ENCODE measurements at places on chromosomes 12 and 14.

GRCh38 chr14:68786491-68787091 is 6.3 kb downstream of the ZFP36L1 start:
- DNase-seq: no peak

GRCh38 chr12:104827587-104827986 is 130.5 kb downstream of the SLC41A2 start:
- DNase-seq: no peak

GRCh38 chr14:22432348-22432976 is 156.6 kb downstream of the DAD1 start:
- DNase-seq: no peak

DNA sequence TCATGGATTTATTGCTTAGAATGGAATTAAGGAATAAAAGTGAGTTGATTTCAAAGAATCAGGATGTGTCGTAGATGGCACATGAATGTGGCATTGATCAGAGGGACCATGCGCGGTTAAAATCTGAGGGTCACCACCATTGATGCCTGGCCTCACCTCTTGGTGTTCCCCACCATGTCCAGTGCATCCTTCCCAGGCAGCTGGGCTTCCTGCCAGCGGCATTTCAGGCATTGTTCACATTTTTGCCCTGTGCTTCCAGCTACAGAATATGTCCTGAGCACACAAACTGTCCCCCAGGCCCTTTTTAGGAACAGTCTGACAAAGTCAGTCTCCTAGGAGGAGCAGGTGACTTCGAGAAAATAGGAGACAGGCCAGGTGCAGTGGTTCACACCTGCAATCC is 42.0 kb upstream of the TSPAN9 start:
- no peak for DNase-seq

DNA sequence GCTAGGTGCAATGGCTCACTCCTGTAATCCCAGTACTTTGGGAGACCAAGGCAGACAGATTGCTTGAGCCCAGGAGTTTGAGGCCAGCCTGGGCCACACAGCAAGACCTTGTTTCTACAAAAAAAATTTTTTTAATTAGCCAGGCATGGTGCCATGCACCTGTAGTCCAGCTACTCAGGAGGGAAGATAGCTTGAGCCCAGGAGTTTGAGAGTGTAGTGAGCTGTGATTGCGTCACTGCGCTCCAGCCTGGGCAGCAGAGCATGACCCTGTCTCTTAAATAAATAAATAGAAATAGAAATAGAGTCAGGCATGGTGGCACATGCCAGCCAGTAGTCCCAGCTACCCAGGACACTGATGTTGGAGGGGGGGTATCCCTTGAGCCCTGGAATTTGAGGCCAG is 36.7 kb upstream of the CLIP1 start:
- DNase-seq: no peak

DNA sequence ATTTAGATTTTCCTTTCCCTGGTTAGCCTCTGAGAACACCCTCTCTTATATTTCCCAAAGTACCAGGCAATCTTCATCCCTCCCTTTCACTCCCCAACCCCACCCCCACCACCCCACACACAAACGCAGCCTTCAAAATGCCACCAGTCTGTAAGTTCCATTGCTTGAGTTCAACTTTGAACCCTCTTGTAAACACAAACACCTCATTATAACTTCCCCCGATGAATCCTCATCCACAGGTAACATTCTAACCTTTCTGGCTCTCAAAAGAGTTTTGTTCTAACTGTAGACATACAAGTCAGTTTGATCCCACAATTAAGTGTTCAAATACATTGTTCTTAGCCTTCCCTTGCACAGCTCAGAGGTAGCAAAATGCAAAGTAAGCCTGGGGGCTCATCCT is 199.4 kb upstream of the FOXN3 start:
- DNase-seq: no peak

GRCh38 chr14:39492267-39492666 is 60.0 kb upstream of the FBXO33 start:
- no peak for DNase-seq

- DNase-seq: no peak
These were observed 180.9 kb upstream of the PDE3A start for GRCh38 chr12:20187456-20187855.

DNA sequence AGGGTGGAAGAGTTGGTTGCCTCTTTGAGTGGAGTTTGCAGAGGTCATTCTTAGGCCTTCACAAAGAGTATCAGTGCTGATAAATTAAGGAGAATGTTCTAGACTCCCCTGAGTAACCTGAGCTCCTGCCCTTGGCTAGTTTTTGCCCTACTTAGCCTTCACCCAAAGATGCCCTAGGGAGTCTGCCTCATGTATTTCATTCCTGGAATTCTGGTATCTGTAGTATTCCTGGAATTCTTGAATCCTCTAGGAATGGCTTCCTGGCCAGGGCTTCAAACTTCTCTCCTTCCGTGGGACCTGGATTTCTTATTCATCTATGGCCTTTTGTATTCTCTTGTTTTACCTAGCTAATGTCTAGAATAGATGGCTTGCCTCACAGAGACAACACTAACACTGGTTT is 701.1 kb downstream of the NOVA1 start:
- no peak for DNase-seq

DNA sequence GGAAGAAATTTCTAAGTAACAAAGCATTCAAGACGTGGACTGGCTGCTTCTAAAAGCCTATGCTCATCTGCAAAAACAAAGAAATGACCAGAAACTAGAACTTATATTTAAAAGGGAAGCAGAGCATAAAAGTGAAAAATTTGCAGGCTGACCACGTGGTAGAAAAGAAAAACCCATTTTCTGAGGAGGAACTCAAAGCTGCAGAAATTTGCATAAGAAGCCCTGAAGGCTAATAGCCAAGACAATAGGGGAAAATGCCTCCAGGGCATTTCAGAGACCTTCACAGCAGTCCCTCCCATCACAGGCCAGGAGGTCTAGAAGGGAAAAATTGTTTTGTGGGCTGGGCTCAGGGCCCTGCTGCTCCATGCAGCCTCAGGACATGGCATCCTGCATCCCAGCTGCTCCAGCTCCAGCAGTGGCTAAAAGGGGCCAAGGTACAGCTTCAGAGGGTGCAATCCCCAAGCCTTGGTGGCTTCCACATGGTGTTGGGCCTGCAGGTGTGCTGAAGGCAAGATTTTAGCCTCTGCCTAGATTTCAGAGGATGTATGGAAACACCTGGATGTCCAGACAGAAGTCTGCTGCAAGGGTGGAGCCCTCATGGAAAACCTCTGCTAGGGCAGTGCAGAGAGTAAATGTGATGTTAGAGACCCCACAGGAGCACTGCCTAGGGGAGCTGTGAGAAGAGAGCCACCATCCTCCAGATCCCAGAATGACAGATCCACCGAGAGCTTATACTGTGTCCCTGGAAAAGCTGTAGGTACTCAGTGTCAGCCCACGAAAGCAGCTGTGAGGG is 55.5 kb downstream of the CHGA start:
- DNase-seq: no peak

DNA sequence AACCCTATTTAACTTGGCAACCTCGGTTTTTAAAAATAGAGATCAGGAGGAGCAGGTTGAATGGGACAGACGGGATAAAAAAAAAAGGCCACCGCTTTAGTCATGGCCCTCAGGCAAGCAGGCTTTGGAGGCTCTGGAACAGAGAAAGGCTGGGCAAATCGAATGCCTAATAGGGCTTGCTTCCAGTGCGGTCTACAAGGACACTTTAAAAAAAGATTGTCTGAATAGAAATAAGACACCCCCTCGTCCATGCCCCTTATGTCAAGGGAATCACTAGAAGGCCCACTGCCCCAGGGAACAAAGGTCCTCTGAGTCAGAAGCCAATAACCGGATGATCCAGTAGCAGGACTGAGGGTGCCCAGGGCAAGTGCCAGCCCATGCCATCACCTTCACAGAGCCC is 265.8 kb downstream of the CPNE8 start:
- no peak for DNase-seq

DNA sequence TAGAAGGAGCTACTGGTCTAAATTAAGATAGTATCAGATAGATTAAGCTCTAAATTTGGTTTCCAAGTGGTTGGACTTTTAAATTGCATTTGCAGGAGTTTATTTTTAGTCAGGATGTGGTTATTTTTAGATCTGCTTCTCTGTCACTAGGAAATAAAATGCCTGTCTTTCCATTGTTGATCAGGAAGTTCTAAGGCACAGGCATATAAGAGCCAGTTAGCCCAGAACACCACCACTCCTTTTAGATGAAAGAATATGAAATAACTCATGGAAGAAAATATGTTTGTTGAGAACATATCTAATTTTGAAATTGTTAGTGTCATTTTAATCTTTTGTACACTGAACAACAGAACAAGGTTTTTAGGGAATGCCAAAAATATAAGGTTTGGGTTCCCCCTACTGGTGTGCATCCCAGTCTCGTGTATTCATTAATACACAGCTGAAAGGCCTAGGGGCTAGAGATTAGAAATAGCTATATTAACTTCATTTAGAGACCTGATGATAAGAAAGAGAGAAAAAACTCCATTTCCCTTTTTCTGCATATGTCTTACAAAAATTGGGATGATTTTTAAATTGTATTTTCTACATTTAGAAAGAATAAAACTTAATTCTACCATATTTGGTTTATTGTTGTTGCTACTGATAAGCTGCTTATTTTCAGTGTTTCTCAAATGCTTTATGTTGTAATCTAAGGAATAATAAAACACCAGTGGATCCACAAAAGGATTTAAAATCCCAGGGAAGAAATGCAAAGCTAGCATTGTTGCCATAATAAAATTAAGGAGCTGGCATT is 67.2 kb downstream of the RIC8B start:
- DNase-seq: peak; percentile 24

DNA sequence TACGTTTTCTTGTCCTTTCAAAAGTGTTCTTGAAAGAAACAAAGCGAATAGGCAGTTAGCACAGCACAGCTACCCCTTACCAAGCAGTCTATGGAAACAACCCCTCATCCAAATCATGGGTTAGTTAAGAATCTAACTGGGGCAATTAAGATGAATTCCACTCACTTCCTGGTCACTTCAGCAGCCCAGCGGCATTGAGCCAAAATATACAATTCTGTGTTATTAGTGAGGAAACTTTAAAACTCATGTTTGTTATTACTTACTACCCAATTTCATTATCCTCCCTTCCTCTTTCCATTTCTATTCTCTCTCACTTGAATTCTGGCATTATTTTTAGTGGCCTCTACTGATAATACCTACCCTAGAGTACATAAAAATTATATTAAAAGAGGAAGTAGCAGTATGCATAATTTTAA is 121.4 kb downstream of the PPHLN1 start:
- no peak for DNase-seq

DNA sequence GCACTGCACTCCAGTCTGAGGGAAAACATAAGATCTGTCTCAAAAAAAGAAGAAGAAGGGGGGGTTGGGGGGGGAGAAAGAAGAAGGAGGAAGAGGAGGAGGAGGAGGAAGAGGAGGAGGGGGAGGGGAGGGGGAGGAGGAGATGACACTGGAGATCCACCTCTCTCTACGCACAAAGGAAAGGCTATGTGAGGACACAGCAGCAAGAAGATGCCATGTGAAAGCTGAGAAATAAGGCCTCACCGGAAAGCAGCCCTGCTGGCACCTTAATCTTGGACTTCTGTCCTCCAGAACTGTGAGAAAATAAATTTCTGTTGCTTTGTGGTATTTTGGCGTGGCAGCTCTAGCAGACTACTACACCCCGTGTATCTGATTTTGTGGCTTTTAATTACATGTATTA is 477.9 kb downstream of the MED13L start:
- DNase-seq: no peak

DNA sequence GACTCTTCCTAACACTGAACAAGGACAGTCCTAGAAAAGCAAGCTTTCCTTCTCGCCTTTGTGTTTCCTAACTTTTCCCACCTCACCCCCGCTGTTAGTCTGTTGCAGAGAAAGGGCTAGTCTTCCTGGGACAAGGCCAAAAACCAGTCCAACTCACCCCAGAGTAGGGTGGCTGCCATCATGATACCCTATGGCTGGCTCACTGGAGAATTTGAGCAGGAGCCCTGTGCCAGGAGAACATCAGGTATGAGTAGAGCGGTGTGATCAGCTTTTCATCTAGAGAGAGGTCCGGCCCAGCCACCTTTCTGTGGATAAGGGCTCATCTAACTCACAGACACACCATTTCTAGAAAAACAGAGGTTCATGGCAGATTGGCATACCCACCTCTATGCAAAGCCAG is 16.7 kb upstream of the ZFP36L1 start:
- DNase-seq: no peak

DNA sequence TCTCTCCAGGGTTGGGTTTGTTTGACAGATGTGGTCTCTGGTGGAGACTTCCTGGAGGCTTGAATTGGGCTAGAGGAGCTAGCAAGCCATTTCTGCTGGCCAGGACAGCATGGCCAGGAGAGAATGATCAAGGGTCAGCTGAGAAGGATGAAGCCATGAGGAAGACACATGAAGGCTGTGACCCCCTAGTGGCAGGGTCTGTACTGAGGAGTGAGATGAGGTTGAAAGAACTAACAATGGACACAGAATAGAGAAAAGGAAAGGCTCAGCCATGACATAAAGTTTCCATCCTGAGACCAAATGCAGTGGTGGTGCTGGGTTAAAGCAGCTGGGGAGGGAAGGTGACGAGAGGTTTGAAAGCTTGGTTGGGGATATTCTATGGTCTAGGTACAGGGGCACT is 89.9 kb downstream of the NT5DC3 start:
- no peak for DNase-seq

- no peak for DNase-seq
These were observed at the start of gene MMP14 for GRCh38 chr14:22836301-22837113. MMP14 (plus strand) TSS chr14:22836585; CDS start chr14:22836818, 233 bp downstream.

DNA sequence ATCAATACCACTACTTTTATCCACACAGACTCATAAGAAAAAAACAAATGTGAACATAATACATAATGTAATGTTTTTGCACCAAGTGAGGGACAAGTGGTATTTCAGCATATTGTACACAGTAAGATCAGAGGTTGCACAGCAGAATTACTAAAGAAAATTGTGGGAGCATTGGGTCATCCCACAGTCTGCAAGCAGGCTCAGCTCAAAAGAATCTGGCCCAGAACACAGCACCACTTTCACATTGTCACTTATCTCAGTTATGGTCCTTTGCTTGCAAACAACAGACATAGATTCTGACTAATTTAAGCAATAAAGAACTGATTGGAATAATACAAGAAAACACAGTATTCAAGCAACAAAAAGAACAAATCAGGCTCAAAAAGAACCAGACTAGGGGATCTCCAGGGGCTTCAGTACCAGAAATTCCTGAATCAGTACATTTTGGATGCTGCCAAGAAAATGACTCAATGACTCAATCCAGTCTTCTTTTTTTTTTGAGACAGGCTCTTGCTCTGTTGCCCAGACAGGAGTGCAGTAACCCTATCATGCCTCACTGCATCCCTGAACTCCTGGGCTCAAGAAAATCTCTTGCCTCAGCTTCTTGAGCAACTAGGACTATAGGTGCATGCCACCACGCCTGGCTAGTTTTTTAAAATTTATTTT is 42.9 kb upstream of the EEA1 start:
- no peak for DNase-seq

- DNase-seq: no peak
These were observed 153.8 kb upstream of the KRR1 start for GRCh38 chr12:75665216-75665615.

- no peak for DNase-seq
These were observed 34.9 kb upstream of the DDHD1 start for GRCh38 chr14:53187921-53188463.
